Kidney epithelial cell (primary cell): ENCODE measurements at places on chromosomes 6 and 20.

- DNase-seq, result no peak
Observed at GRCh38 chr6:137805622-137806021, 61.4 kb upstream of the TNFAIP3 start.

GRCh38 chr6:31272436-31272835 lies 544 bp upstream of the HLA-C start:
- DNase-seq, result no peak

GRCh38 chr20:23146857-23147637 lies 60.9 kb upstream of the CD93 start:
- DNase-seq, result no peak

- DNase-seq, result no peak
Observed at GRCh38 chr20:61735503-61735785, 330.2 kb downstream of the TAF4 start.

GRCh38 chr6:44100088-44100550 lies 27.1 kb downstream of the MRPL14 start:
- DNase-seq, result no peak
